ENCODE measurements at places on chromosomes 3 and 15.

DNA sequence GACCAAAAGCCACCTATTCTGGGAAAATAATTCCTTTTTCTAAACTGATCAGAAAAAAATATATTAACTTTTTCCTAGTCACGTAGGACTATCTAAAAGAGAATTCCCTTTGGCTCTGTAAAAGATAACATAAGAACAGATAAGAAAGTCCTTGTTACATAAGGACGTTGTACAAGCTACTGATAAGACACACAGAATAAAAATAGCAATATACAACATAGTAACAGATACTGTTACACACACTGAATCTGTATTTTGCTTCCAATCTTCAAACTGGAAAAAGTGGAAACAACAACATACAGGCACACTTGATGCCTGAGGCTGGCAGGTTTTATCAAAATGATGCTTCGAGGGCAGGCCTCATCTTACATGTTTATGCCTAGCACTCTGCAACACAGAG is 59.8 kb downstream of the SNX4 start:
- no peak for DNase-seq

DNA sequence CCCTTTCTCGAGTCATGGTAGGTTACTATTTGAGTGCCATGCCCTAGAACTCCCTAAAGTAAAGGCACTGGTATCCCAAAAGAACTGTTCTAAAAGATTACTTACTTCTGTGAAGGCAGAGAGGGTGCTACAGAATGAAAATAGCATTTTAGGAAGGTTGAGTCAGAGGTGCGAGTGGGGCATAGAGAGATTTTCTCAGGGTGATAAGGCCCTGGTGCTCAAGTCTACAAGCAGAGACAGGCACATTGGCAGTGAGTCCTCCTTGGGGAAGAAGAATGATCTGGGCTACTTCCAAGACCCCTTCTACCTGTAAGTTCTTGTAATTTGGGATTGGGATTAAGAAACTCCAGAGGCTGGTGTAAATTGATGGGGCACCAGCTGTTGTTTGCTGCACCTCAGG is 96.7 kb downstream of the AKAP13 start:
- no peak for DNase-seq

DNA sequence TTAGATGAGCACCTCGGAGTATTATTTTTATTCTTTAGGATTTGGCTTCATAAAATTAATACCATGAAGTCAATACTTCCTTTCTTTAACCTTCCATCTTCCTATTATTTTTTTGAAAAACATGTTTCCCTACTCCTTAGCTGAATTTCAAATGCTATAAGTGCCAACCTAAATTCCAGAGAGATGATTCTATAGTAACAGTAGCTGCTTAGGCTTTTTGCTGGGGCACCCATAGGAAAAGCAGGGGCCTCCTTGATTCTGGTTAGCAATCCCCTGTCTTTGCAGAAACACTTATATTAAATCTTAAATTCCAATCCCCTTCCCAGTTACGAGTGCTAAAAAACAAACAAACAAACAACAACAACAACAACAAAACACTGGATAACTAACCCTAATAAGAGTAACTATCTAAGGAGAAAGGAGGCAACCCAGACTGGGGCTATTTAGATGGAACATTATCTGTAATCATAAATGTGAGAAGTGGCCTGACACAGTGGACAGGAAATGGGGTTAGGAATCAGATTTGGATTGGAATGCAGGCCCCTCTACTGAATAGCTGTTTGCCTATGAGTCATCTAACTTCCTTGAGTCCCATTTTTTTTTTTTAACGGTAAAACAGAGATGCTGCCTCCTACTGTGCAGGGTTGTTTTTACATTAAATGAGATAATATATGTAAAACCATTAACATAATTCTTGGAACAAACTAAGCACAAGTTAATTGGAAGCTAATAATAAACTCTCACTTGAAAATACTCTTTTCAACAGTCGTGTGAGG is 148.1 kb downstream of the WDR72 start:
- DNase-seq, result no peak

DNA sequence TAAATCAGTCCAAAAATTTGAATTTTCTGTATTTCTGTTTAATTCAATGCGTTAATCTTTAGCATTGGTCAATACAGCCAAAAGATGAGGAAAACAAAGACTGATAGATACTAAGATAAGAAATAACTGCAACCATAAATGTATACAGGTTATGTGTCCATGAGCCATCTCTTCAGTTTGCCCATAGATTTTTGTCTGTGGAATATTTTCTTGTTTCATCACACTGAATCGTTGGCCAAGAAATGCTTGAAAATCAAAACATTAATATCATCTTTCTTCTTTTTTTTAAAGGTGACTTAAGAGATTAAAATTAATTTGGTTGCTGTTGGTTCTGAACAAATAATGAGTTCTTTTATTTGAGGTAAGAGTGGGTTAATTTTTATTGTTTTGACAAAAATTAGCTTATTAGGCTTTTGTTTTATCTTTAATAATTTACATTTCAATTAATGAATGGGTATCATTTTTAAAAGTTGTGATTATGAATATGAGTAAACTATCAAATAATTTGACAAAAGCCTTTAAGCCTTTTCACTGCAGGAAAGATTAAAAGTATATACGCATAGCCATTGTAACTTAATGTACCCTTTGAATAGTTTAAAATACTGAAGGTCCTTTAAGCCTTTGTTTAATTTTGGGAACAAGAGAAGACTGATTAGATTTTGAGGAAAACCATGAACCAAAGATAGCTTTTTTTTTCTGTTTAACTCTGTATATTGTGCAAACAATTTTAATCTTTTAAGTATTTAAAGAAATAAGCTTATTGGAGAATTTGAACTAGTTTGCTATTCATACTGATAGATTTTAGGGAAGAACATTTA is 14.7 kb upstream of the CHD2 start:
- no peak for DNase-seq

GRCh38 chr3:25156626-25157025 is 271.4 kb upstream of the RARB start:
- DNase-seq, result no peak

- no peak for DNase-seq
These were observed 94.1 kb upstream of the PRICKLE2 start for GRCh38 chr3:64319391-64319790.
